ENCODE measurements at places on chromosomes 5 and 9. TPM values are rescaled to one million over a fixed set of nuclear protein-coding genes. Genes with fewer than 3 reads are reported as not detected.

SPAG8 gene
- 1.3 TPM for total RNA-seq

MARCOL gene
- total RNA-seq = not detected

TOR2A gene
- total RNA-seq = 10.7 TPM

LURAP1L gene
- not detected for total RNA-seq

ASS1 gene
- not detected for total RNA-seq

PKD2L2 gene
- not detected for total RNA-seq

RANBP3L gene
- not detected for total RNA-seq

FAM169A gene
- 2.3 TPM for total RNA-seq

GDA gene
- total RNA-seq = not detected

LRRTM2 gene
- not detected for total RNA-seq

DNAJB5 gene
- 2.0 TPM for total RNA-seq
